ENCODE measurements at places on chromosomes 5 and 9. TPM values are rescaled to one million over a fixed set of nuclear protein-coding genes. Genes with fewer than 3 reads are reported as not detected.

Gene TPPP
- not detected for total RNA-seq

Gene PCDHGA8
- total RNA-seq, result 0.03 TPM

DNA sequence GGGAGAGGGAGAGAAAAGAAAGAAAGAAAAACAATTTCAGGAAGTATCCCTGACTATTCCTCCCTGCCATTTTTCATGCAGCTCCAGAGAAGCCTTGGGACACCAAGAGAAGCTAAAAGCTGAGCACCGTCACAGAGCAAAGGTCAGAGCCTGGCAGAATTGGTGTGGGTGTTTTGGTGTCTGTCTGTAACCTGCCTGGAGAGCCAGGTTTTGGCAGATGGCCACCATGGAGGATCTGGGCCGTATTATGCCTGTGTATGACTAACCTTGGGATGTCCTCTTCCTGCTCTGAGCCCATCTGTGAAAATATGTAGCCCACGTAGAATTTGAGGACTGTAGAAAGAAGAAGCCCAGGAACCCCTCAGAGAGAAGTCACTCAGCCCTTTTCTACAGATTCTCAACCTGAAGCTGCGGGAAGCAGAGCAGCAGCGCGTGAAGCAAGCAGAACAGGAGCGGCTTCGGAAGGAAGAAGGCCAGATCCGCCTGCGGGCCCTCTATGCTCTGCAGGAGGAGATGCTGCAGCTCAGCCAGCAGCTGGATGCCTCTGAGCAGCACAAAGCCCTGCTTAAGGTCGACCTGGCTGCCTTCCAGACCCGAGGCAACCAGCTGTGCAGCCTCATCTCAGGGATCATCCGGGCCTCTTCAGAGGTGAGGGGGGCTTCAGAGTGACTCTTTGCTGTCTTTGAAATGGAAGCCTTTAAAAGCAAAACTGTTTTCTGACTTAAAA, 18.8 kb downstream of the GLE1 start:
- peaks cover 34% of the 10 kb centered on the region for H3K36me3 ChIP-seq
- H3K4me3 ChIP-seq, result no peak overlapping the region
- DNase-seq, result no peak
- H3K4me1 ChIP-seq, result no peaks in the 10 kb centered on the region

DNA sequence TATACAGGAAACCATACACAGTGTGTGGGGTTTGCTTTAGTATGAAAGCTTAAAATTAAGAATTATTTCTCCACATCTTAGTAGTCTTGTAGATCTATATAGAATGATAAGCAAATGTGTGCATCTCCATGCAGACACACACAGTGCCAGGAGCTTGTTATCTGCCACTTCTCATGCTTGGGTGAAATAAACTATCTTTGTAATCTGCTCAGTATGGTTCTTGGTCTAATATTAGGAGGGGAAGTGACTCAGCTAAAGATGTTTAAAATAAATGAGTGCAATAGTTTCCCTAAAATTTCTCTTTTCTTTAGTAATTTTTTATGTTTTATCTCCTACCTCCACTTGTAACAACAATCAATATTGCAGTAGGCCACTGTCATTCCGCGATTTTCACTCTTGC, 689.6 kb downstream of the TAF11L14 start:
- no peaks in the 10 kb centered on the region for H3K4me1 ChIP-seq
- no peak overlapping the region for H3K27ac ChIP-seq
- H3K4me3 ChIP-seq, result no peak overlapping the region
- no peaks in the 10 kb centered on the region for H3K27me3 ChIP-seq
- no peaks in the 10 kb centered on the region for H3K36me3 ChIP-seq
- DNase-seq, result no peak

DNA sequence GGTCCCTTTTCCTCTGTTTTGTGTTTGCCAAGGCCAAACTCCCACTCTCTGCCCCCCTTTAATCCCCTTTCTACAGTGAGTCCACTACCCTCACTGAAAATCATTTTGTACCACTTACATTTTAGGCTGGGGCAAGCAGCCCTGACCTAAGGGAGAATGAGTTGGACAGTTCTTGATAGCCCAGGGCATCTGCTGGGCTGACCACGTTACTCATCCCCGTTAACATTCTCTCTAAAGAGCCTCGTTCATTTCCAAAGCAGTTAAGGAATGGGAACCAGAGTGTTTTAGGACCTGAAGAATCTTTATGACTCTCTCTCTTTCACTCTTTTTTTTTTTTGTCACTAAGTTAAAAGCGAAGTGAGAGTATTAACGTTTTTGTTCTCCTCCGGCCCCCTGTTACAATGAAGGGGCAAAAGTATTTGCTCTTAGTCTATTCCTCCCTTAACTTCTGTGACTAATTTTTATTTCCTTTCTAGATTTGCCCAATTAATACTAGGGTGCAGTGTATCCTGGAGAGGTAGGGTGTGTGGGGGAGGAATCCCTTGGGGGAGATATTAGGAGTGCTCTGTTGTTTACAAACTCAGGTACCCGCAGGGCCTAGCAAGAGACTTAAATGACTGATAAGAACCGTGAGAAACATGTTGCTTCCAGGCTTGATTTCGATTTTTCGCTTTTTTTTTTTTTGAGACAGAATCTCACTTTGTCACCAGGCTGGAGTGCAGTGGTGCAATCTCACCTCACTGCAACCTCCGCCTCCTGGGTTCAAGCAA, 14.7 kb downstream of the GM2A start:
- peaks cover 33% of the 10 kb centered on the region for H3K36me3 ChIP-seq
- H3K4me3 ChIP-seq, result no peak overlapping the region
- peaks cover 13% of the 10 kb centered on the region for H3K4me1 ChIP-seq
- no peaks in the 10 kb centered on the region for H3K27me3 ChIP-seq

- H3K27me3 ChIP-seq, result peaks cover 6% of the 10 kb centered on the region
- no peaks in the 10 kb centered on the region for H3K36me3 ChIP-seq
- no peak overlapping the region for H3K4me3 ChIP-seq
- H3K27ac ChIP-seq, result no peak overlapping the region
- no peaks in the 10 kb centered on the region for H3K4me1 ChIP-seq
- no peak for DNase-seq
These were observed 25.8 kb upstream of the DAB2IP start for GRCh38 chr9:121625590-121625989.

DNA sequence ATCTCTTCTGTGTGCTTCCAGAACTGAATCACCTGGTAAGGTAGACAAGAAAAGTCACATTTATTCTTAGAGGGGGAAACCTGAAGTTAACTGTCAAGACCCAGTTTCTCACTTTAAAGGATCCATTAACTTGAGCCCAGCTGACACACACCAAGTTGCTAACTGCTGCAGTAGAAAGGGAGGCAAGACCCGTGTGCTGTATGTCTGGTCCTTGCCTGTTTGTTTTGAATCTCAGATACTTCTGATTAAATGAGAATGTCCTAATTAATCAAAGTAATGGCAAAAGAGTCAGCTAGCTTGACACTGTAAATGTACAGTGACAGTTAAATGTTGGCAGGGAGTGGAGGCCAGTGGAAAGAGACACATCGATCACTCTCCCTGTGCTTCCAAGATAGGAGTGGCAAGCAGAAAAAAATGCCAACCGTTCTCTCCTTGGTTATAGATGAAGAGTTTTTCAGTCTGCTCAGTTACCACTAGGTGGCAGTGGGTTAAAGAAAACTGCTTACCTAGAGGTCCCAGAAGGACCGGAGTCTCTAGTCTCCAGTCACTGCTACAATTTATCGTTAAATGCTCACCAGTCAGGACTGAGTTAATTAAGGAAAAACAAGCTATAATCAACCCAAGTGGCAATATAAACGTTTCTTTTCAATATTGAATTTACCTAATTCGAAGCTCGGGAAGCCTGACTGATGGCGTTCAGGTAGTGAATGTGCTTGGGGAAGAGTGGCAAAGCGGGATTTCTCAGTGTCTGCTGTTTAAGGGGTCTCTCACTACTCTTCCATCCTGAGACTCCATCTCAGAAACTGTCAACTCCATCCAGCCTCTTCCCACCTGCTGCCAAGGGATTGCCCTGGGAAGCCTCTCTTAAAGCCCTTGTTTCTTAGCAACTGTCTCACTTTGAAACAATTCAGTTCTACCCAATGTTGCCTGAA, 18.4 kb downstream of the LSM11 start:
- H3K4me1 ChIP-seq, result peaks cover 8% of the 10 kb centered on the region
- peaks cover 2% of the 10 kb centered on the region for H3K27me3 ChIP-seq
- H3K4me3 ChIP-seq, result no peak overlapping the region
- H3K27ac ChIP-seq, result no peak overlapping the region
- DNase-seq, result peak; percentile 11
- peaks cover 3% of the 10 kb centered on the region for H3K36me3 ChIP-seq
